ENCODE measurements at places on chromosomes 1 and 21. TPM values are rescaled to one million over a fixed set of nuclear protein-coding genes. Genes with fewer than 3 reads are reported as not detected.

Gene C8A
- not detected for total RNA-seq

Gene ELF3
- total RNA-seq = 39.6 TPM

Gene TBX19
- 0.42 TPM for total RNA-seq

Gene ETV3L
- not detected for total RNA-seq

Gene FCRL1
- not detected for total RNA-seq

Gene LYPLA2
- total RNA-seq = 72.2 TPM
